Posterior vena cava (tissue), 2 donors: ENCODE measurements at places on chromosomes 5 and 9. TPM values are rescaled to one million over a fixed set of nuclear protein-coding genes. Genes with fewer than 3 reads are reported as not detected.

DNA sequence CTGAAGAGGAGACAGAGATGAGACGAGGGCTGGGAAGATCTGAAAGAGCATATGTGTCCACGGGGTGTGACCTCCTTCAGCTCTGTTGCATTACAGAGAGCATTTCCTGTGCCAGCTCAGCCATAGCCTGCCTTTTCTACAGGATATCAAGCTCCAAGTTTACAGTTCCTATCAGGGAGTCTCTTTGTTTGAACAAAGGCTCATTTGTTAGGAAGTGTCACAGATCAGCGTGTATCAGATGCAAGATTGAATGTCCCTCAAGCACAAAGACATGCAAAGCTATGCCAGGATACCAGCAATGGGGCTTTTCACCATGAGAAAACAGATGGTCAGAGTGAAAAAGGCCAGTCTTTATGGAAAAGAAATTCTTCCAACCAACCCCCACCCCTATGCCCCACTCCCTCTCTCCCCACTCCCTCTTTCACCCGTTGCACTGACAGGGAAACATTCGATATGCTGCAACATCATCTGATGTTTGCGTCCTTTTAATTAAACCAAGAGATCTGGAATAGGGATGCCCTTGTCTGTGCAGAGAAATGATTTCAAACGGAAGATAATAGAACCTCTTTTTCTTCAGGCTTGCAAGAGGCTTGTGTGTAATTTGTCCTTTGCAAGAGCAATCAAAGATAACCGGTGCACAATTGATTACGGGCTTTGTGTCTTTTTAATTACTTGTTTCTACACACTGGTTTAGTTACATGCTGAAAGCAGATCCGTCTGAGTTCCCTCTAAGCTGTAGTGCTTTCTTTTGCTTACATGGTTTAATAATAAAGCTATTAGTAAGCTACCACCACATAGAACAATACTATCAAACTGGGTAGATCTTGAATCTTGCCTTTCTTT is 263.1 kb upstream of the RGMB start:
- no peak for DNase-seq

- DNase-seq = no peak
These were observed 1.9 kb upstream of the UBE2QL1 start for GRCh38 chr5:6446626-6447309.

DNA sequence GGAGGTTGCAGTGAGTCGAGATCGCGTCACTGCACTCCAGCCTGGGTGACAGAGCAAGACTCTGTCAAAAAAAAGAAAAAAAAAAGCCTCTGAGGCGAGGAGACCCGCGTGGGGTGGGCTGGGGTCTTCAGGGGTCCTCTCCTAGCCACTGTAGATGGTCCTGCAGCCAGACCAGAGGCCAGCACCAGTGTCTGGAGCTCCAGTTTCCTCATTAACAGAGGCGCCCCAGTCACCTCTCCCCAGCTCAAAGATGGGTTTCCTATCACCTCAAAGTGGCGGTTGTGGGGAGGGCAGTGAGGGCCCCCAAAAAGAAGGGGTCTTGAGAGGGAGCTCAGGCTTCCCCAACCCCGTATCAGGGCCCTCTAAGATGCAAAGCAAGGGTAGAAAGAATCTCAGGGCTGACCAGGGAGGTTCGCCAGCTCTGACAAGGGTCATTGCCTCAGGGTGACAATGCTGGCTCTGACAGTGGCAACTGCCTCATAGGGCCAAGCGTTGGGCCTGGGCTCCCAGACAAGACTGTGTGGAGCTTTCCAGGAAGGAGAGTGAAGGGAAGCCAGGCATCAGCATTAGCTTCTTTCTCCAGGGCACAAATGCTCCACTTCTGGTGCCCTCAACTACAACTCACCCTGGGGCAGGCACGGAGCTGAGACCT is 15.0 kb downstream of the STK10 start:
- peak; percentile 58 for DNase-seq

DNA sequence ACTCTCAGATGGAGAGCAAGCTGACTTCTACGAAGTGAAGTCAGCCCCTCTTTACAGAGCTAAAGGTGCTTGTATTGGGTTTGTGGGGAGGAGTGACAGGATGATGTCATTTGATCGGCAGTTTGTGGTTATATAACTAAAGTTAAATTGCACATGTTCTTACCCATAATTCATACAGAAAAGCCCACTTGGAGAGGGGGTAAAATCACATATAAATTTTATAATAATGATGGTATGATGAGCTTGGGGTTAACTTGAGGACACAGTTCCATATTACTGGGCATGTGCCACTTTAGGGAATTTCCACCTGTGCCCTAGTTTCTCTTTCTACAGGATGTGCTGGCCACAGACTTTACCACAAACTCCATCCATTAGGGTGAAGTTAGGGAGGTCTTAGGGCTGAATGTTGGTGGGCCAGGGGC is 1178.6 kb upstream of the CDH9 start:
- DNase-seq = no peak

GRCh38 chr5:90641528-90641927 is 82.9 kb downstream of the ADGRV1 start:
- DNase-seq = no peak

DNA sequence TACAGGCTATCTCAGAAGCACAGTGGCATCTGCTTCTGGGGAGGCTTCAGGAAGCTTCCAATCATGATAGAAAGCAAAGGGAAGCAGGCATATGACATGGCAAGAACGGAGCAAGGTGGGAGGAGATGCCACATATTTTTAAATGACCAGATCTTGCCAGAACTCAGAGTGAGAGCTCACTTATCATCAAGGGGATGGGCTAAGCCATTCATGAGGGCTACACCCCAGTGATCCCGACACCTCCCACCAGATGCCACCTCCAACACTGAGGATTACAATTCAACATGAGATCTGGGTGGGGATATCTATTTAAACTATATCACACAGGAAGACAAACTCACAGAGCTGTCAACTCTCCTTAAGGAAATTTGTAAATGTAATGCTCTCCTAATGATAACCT is 258.8 kb downstream of the SPOCK1 start:
- DNase-seq = no peak

DNA sequence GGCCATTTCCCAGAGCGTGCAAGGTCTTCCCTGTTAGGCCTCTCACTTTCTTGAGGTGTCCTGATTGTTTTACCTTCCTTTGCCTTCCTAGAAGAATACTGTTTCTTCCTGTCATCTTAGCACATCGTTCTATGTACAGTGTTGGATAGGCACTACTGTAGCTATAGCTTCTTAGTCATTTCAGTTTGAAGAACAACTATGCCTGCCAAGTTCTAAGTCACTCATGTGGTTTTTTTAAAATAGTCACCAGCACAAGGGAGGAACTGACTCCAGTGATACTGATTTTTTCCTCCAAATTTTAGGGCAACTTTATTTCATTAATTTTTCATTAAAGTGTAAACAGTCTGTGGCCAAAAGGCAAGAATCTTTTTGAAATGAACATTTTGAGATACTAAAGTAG is 122.4 kb upstream of the NR5A1 start:
- DNase-seq = no peak

- DNase-seq = no peak
These were observed 1923.4 kb upstream of the CDH9 start for GRCh38 chr5:28961816-28962215.

GRCh38 chr5:122067390-122067789 is 10.7 kb downstream of the LOX start:
- no peak for DNase-seq

GRCh38 chr5:166551384-166551783 is 1740.1 kb upstream of the WWC1 start:
- no peak for DNase-seq

GRCh38 chr5:170571875-170572852 is 68.3 kb downstream of the KCNIP1 start:
- no peak for DNase-seq

DNA sequence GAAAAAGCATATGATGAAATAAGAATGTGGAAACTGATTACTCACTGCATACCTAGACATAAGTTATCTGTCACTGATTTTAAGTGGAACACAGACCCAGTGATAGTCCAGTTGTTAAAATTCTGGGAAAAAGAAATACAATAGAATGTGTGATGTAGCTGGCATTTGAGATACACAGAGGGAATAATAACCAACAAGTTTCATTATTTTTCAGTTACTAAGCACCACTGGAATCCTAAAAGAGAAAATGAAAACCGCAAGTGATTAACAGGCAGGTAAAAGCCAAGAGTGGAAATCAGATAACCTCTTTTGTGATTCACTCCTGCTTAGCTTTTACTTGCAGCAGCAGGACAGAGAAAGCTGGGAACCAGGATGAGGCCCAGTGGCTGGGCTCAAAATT is 994.0 kb upstream of the SEMA6A start:
- no peak for DNase-seq

- peak; percentile 98 for DNase-seq
These were observed at the start of gene CAST for GRCh38 chr5:96661855-96662724. TSS of gene CAST (plus strand) at chr5:96662376. CDS start at chr5:96662423, 47 bp downstream.

- DNase-seq = no peak
These were observed 41.7 kb upstream of the BNC2 start for GRCh38 chr9:16912197-16912596.

- DNase-seq = no peak
These were observed 2.7 kb downstream of the TNFAIP8 start for GRCh38 chr5:119358530-119358900.

DNA sequence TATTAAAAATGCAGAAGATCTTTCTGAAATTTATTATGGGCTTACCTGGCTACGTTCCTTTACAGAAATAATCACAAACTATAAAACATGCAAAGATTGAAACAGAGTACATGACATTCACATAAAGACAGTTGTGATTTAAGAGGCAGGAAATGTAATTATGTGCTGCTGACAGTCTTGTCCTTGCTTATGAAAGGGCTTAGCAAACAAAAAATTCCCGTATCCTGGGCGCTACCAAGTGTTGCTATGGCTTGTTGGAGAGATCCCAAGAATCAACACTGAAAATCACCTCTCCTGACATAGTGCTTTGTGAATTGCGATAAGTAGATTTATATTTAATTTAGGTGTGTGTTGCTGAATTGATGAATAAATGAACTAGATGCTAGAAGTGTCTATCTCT is 352.5 kb upstream of the C9orf72 start:
- DNase-seq = no peak

GRCh38 chr5:151664694-151665585 is 21.8 kb downstream of the SPARC start:
- no peak for DNase-seq

- no peak for DNase-seq
These were observed 54.9 kb downstream of the USP20 start for GRCh38 chr9:129889941-129890717.

- no peak for DNase-seq
These were observed 18.4 kb downstream of the TMEM38B start for GRCh38 chr9:105712773-105713172.

DNA sequence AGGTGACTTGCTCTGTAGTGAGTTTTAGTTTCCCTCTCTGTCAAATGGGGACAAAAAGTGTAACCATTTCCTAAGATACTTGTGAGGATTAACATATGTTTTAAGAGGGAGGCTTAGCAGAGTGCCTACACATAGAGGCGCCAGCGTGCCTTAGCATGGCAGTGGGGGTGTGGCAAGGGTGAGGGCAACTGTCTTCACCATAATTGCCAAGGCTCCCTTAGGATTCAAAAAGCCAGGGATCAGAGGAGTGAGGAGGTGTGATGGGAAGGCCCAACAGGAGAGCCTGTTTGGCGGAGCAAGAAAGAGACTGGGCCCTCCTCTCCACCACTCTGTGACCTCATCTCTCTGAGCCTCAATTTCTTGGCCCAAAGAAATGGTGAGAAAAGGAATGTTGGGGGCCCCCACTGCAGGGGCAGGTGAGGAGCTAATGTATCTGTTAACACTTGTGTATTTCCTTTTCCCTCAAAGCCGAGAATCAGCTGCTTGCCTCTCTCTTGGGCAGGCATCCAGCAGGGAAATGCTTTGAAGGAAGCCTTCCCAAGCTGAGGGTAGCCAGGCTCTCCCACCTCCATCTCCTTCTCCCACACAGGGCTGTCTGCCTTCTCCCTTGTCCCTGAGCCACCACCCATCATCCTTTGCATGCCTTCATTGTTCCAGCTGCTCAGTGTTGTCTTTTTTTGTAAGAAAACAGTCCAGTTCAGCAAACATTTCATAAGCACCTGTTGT is 76.0 kb downstream of the DAB2IP start:
- DNase-seq = no peak

GRCh38 chr9:73023025-73023541 is 70.2 kb upstream of the ALDH1A1 start:
- no peak for DNase-seq

DNA sequence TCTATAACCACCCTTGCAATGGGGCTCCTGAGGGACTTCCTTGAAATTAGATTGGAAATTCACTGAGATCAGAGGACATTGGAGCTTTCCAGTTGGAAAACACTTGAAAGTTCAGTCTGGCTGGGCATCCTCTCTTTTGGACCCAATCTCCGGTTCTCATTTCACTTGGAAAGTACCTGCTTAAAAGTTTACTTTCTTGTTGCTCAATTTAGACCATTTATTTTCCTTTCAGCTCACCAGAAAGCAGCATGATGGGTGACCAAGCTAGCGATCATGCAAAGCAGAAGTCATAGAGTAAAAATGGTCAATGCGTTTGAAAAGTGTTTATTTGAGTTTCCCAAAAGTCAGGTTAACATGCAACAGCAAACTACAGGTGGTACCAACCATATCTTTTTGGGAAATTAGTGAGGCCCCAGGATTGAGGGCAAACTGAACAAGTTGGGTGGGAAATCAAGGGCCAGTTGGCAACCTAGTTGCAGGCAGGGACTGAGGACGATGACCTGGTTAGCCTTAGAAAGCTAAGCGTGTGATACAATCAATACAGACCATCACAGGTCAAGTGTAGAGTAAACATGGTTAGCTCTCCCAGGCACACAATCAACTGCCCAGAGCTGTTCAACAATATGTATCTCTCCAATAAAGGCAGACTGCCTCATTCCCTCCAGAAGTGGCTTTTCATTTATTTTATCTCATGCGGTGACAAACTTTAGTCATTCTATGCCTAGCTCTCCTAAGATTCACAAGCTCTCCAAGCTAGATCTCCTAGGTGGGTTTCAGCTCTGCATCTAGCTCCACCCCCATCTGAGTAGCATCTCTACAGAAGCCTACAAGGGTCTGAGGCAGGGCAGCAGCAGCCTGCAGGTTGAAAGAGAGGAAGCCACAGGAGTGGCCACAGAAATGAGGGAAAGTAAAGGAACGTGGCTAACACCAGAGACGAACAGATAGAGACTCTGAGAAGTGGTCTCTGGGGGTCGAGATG is 136.9 kb downstream of the UGCG start:
- DNase-seq = no peak

- DNase-seq = no peak
These were observed 253.3 kb downstream of the EDIL3 start for GRCh38 chr5:84131372-84131771.

- DNase-seq = no peak
These were observed 420.4 kb downstream of the CETN3 start for GRCh38 chr5:89988998-89989655.

- DNase-seq = no peak
These were observed 29.8 kb downstream of the HMGCR start for GRCh38 chr5:75366787-75367186.

GRCh38 chr5:78905084-78905938 is 79.8 kb downstream of the ARSB start:
- no peak for DNase-seq

- no peak for DNase-seq
These were observed 10.6 kb upstream of the MAP1B start for GRCh38 chr5:72096602-72097188.

ADRB2 gene
- total RNA-seq = 3.3 TPM

DOK3 gene
- total RNA-seq = 8.0 TPM

BHMT2 gene
- 36.3 TPM for total RNA-seq

TEX48 gene
- not detected for total RNA-seq

FOXD4L5 gene
- total RNA-seq = 0.14 TPM

FREM1 gene
- 3.3 TPM for total RNA-seq

KIAA0825 gene
- 4.7 TPM for total RNA-seq

OTULINL gene
- 13.7 TPM for total RNA-seq

DMGDH gene
- total RNA-seq = 1.7 TPM

NDUFS6 gene
- 25.4 TPM for total RNA-seq

LHX6 gene
- 8.3 TPM for total RNA-seq

ADAMTSL2 gene
- 5.5 TPM for total RNA-seq
